Stimulated activated CD4-positive, alpha-beta T cell treated with anti-CD3 and anti-CD28 coated beads, Interleukin-4, amount 100 ng/mL, for 24 hours (primary cell): ENCODE measurements at places on chromosomes 7 and 10.

GRCh38 chr10:27620430-27621397 lies 116.6 kb downstream of the RAB18 start:
- no peak for DNase-seq

GRCh38 chr10:91462423-91462822 lies 52.3 kb downstream of the HECTD2 start:
- no peak for DNase-seq

- no peak for DNase-seq
Observed at GRCh38 chr7:52936750-52937149, 98.7 kb upstream of the POM121L12 start.

- no peak for DNase-seq
Observed at GRCh38 chr10:129849853-129850252, 114.2 kb downstream of the EBF3 start.

DNA sequence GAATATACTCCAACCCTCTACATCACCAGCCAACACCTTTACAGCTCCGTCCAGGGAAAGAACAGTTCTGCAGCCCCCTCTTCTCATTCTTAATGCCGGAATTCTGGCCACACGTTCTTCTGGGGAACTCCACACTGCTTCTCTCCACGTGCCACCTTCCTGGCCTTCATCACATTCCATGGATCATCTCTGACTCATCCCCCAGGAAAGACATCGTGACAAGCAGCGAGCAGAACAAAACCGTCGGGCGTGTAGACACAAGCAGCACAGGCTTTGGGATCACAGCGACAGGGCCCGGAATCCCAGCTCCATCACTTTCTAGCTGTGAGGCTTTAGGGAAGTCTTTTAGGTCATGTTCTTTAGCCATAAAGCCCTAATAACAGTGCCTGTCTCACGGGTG lies 590.3 kb upstream of the FOXK1 start:
- DNase-seq, result no peak

- no peak for DNase-seq
Observed at GRCh38 chr7:84686373-84686772, 491.8 kb upstream of the SEMA3A start.

GRCh38 chr10:98030093-98030821 lies at the start of gene CRTAC1:
Gene CRTAC1 (minus strand): TSS chr10:98030621. CDS start chr10:98030472, 149 bp downstream.
- no peak for DNase-seq

DNA sequence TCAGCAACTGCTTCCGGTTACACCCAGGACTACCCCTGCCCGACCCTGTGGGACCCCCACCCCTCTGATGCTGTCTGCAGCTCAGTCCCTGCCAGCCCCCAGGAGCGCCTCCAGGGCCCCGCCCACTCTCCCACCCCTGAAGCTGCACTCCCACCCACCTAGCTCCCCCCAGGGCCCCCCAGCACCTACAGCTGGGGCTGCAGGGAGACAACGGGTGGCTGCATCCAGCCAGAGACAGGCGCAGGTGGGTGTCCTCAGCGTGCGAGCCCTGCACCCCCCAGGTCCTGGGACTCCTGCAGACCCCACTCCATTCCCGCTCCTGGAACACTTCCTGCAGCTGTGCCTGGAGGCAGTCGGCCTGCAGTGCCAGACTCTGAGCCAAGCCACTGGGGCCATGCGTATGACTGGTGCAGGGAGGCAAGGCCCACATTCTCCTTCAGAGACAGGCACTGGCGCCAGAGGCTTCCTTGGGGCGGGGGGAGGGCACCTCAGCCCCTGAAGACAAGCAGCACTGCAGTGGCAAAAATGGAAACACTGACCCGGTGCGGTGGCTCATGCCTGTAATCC lies 6.1 kb downstream of the CYP2W1 start:
- DNase-seq, result no peak

GRCh38 chr7:41328544-41328943 lies 374.3 kb downstream of the INHBA start:
- DNase-seq, result no peak

- DNase-seq, result no peak
Observed at GRCh38 chr7:22680482-22680911, 46.5 kb upstream of the IL6 start.

- DNase-seq, result no peak
Observed at GRCh38 chr10:95544783-95545500, 16.2 kb downstream of the SORBS1 start.

DNA sequence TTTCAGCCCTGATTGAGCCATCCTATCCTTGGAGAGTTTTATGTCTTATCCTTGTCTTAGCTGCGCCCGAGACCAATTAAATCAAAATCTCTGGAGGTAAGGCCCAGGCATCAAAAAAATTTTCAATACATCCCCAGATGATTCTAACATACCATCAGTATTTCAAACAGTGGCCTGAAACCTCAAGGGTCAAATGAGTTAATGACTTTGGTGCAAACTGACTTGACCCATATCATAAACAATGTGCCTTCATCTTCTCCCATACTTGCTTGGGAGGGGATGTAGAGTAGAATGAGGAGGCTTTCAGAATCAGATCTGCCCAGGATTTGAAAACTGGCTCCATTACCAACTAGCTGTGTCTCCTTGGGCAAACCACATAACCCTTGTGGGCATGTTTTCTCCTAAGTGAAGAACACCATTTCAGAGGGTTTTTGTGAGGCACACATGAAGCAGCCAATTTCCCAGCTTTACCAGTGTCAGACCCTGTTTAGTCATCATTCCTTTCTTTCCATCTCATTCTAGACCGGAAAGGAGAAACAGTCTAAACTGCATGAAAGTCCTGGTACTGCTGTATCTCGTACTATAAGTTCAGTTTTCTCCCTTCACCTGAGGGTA lies 35.7 kb upstream of the ATXN7L1 start:
- no peak for DNase-seq

GRCh38 chr7:118288098-118288497 lies 63.6 kb downstream of the ANKRD7 start:
- DNase-seq, result no peak

DNA sequence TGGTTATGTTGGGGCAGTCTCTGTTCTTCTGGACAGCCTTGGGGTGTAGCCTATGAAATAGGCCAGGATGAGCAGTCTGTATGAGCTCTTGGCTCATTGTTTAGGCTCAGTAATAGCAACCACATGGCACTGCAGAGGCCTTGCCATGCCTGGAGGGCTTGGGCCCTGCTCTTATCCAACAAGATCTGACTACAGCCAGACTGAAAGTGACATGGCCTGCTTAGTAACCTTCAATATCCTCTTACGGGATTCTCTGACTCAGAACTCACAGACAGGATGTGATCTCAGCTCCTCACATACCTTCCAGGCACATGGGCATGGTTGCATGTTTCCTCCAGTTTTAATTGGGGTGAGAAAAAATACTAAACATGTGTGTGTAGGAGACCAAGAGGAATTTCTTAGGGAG lies 289.3 kb downstream of the PTEN start:
- peak; percentile 57 for DNase-seq
